ENCODE measurements at places on chromosomes 2 and 18.

GRCh38 chr2:40352041-40352702, 99.7 kb downstream of the SLC8A1 start:
- DNase-seq, result no peak

DNA sequence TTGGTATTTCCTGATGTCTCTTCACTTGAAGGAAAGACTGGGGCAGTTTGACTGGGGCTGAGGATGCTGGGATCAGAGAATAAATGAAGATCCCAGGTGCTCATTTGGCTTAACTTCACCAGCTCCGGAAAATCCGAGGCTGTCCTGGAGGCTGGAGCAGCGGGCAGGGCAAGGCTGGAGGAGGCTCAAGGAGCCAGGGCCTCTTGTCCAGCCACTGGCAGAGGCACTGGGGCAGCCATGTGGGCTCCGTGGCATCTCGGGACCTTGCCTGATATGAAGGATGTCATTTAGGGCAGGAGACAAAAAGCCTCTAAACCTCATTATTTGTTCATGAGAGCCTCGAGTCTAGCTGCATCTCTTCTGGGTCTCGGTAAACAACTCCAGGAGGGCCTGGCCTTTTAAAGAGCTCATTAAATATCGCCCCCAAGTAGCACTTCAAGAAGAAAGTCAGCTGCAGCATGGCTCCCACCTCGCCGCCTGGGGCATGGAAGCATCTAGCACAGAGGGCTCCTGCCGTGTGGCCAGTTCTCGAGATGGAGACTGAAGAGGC, 13.5 kb upstream of the GPR55 start:
- DNase-seq, result no peak

DNA sequence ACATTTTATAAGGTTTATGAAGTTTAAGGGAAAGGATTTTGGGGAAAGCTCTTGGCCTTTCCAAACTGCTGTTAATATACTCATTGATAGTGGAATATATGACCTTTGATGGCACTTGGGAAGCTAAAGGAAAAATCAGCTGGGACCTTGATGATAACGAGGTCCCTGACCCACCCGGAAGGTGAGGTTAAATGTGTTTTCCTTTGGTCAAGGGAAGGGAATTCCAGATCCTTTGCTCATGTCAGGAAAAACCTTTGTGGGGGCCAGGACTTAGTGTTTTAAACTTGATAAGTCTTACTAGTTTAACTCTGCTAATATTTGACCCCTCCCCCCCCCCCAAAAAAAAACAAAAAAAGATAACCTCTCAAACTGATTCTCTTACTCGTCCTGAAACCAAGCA, 50.7 kb downstream of the CRIM1 start:
- no peak for DNase-seq

DNA sequence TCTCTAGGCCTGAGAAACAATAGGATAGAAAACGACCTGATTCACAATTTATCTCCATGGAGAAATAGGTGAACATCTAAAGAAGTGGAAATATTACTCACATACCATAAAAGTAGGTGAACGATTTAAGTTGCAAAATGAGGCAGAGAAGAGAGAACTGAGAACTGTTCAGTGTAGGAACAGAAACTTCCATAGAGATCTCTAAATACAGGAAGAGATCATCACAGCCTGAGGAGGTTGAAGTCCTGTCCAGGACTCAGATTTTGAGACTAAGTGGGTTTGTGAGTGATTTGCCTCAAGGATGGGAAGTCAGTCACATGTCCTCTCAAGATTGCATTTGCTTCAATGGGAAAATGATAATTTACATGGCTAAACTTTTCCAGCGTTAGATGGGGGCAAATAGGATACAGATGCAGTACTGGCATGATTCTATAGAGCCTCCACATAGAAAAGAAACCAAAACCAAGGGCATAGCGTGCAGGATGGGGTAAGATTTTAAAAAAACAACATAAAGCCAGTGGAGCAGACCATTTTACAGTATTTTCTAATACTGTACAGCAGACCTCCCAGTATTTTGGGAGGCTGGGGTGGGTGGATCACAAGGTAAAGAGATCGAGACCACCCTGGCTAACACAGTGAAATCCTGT, 68.8 kb downstream of the MEP1B start:
- DNase-seq, result no peak
